DMS153 (cell line): ENCODE measurements at places on chromosomes 13 and 19.

DNA sequence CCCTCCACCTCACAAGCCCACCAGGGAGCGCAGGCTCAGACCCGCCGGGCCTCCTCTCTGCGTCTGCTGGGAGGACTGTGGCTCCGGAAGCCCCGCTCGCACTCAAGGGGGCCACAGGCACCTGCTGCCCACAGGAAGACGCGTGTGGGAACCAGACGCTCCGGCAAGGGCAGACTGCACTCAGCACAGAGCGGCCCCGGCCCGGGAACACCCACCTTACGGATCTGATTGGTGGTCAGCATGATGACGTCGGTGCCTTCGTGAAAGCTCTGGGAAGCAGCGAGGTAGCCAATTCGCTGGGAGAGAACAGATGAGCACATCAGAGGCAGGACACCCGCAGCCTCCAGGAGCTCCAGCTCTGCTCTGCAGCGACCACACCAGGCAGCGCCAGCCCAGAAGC is 14.6 kb downstream of the AP3D1 start:
- DNase-seq = no peak

DNA sequence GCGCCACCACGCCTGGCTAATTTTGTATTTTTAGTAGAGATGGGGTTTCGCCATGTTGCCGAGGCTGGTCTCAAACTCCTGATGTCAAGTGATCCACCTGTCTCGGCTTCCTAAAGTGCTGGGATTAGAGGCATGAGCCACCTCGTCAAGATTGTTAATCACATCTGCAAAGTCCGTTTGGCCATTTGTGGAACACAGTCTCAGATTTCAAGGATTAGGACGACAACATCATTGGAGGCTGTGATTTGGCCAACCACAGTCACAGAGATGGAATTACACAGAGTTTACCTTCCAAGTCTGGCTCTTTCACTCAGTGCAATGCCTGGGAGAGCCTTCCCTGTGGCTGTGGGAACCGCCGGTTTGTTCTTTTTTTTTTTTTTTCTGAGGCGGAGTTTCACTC is 17.8 kb downstream of the SULT2B1 start:
- no peak for DNase-seq

GRCh38 chr19:5113633-5114586 is 145.0 kb downstream of the KDM4B start:
- no peak for DNase-seq

DNA sequence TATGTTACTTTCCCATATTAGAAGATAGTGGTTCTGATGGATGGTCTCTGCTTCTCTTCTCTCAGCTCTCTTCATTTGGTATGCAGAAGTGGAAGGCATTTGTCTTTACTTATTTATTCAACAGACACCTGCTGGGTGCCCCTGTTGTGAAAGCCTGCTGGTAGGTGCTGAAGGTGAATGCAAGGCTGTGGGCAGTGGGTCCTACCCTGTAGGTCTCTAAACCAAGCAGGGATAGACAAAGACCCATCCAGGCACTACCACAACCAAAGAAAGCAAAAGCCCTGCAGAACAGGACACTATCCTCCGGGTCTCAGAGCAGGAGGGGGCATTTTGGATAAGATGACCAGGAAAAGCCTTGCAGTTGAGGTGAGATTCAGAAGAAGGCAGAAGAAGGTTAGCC is 106.1 kb downstream of the STARD13 start:
- DNase-seq = no peak

GRCh38 chr19:38562096-38562495 is 55.7 kb downstream of the MAP4K1 start:
- DNase-seq = no peak

DNA sequence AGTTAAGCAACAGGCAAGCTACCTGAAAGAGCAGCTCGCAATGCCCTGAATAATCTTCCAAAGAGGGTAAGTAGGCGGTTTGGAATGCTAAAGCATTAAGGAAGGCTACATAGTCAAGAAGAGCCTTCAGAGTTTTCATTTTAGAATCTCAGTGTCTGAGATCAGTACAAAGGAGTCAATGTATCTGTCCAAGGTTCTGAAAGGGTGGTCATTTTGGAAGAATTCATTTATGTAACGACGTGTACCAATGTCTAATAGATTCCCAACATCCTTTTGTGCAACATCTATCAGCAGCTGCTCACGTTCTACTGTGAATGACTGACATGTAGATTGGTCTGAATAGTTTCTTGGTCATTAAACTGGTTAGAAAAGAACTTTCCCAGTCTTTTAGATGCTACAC is 15.2 kb downstream of the ZNF665 start:
- no peak for DNase-seq

DNA sequence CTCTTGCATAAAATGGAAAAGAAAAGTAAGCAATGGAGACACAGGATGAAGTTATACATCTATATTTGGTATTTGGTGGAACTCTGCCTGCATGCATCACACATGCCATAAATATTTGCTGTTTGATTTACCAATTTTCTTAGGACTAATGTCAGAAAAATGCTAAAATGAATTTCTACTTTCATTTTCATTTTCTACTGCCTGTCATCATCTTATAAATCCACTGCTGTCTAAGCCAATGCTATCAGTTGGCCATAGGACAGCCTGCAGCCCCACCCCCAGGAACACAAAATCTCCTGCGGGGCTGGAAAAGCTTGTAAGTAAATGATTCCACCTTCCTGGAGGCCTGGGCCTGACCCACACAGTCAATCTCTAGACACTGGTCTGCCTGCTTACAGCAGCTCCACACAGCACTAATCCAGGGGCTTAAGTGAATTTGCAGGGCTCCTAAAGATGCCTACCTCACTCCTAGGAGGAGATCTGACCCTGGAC is 122.0 kb downstream of the ENOX1 start:
- no peak for DNase-seq

DNA sequence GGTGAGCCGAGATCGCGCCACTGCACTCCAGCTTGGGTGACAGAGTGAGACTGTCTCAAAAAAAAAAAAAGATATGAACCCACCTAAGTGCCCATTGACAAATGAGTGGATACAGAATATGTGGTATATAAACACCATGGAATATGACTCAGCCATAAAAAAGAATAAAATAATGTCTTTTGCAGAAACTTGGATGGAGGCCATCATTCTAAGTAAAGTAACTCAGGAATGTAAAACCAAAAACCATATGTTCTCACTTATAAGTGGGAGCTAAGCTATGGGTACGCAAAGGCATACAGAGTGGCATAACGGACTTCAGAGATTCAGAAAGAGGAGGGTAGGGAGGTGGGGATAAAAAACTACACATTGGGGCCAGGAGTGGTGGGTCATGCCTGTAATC is 29.5 kb downstream of the PLA2G4C start:
- DNase-seq = no peak

DNA sequence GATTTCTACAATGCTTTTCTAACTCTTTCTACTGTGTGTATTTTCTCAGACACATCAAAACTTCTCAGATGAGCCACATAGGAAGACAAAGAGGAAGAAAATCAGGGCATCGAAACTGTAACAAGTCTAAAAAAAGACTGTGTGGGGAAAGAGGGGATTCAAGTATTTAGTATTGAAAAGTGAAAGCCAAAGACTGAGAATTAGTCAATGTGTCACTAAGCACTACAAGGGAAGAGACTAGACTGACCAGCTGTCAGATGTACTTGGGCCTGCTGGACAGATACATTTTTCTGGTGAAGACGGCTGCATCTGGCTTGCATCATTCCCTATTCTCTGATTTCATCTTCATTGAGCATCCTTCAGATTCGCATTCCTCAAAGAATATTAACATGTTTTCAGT is 25.4 kb downstream of the COMMD6 start:
- no peak for DNase-seq

GRCh38 chr13:98490866-98491265 is 86.0 kb downstream of the STK24 start:
- no peak for DNase-seq

DNA sequence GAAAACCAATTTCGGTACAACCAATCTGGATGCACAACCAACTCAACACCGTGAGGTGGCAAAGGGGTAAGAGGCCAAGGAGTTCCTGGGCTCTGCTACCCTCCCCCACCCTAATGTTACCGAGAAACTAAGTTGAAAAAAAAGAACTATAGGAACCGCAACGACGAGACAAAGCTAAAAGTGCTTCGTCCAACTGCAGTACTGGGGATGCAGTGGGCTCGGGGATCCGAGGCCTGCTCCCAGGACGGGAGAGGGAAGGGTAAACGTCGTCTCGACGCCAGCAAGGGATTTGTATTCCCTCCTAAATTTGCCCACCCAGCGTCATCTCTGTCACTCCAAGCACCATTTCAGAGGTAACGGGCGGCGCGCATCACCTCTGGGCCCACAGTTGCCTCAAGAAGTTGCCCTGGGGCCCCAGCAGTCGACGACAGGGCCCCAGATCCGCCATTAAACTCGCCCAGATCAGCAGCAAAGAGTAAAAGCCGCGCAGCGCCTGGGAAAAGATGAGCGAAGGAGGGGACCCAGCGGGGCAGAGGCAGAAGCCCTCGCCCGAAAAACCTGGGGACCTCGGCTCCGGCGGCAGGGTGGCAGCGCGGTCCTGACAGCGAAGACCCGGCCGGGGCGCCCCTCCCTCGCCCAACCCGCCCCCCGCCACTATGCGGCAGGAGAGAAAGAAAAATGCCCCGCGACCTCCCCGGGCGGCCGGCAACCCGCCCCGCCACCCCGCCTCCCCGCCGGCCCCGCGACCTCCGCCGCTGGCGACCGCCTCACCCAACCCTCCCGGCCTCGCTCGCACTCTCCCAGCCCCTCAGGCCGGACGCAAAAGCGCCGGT is 752 bp downstream of the ZMYM5 start:
- DNase-seq = no peak

DNA sequence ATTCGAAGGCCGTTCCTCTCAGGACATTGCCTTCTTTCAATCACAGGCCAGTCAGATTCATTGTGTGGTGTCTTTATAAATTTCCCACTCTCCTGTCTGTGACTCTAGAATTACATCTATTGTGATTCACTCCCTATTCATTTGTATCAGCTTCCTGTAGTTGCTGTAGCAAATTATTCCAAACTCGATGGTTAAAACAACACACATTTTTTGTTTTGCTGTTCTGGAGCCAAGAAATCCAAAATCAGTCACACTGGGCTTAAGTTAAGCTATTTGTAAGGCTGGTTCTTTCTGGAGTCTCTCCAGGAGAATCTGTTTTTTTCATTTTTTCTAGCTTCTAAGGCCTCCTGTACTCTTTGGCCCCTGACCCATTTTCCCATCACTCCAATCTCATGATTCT is 1487.0 kb upstream of the SLC10A2 start:
- no peak for DNase-seq

DNA sequence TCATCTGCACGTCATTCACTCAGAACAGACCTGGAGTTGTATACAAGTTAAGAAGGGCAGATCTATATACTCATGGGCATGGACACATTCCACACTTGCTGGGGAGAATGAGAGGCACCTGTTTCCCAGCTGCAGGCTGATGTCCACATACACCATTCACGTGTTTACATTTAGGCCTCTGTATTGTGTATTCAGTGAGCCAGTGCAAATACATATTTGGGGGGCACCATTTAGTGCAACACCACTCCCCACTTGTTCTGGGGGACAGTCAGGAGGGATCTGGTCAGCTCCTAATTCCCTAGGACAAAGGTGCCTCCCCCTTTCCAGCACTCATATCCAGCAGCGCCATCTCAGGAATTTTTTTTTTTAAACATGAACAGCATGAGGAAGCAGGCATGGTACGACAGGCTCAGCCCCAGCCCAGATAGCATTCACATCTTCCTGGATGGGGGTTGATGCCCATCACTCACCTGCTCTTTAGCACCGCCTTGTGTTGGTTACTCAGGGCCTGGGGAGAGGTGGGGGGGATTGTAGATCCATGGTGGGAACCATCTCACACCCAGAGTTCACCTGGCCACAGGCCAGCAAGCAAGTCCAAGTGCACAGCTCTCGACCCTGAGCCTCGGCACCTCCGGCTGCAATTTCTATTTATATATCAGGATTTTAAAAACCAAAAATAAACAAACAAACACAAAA is 56.9 kb upstream of the ZNF254 start:
- no peak for DNase-seq

DNA sequence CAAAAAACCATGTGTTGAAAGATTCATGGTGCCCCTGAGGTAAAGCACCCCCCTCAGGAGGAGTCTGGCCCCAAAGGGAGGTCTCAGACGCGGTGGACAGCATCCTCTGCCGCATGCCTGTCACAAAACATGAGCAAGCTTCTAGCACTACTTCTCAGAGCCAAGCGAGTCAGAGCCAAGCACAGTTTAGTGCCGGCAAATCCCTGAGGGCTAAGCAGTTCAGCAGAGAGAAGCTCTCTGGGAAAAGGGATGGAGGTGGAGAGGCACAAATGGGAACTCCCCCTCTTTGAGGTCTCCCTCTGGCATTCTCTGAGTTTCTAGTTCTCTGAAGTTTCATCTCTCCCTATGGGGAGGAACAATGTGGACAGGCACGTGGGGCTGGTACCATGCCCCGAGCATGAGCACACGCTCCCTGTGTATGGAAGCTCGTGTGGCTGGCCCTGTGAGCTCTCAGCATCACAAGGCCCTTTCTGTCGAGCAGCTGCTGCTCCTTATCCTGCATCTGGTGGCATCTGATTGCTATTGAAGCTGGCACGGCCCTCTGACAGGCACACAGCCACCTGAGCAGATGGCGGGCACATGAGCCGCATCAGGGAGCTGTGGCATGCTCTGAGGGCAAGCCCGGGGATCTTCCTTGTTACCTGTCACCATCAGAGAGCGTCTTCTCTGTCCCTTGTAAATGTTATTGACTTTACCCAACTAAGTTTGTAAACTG is 325.1 kb downstream of the SLC7A1 start:
- no peak for DNase-seq

DNA sequence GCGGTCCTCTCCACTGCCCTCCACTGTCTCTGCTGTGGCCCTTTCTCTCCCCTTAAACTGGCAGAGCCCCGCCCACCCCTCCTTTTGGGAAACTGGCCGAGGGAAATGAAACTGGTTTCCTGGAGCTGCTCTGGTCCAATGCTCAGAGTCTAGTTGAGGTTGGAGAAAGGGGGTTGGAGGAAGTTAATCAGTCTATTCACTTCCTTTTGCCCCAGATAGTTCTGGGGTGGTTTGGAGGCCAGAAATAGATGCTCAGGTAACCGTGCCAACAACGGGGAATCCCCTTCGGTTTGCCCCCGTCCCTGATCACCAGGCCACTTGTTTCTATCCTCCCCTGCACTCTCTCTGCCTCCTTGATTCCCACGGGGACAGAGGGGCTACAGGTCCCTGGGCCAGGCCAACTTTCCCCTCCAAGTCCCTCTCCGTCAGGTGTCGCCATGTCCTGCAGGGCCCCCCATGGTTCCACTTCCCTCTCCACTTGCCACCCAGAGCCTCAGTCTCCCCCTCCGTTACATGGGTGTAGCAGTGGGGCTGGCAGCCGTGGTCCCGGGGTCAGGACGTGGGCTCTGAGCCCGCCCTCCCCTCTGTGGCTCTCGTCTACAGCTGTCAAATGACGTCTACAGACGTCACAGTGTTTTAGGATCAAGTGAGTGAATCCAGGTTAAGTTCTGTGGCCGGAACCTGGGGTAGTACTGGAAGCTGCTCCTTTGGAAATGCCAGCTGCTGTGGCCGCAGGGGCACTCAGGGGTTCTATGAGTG is at the start of gene IL4I1:
Gene IL4I1 (minus strand): TSS at position 25 of the 759 bp plus-strand sequence. CDS start 727 bp downstream, outside the sequence.
- no peak for DNase-seq

GRCh38 chr13:45447050-45447661 is 17.6 kb upstream of the COG3 start:
- no peak for DNase-seq
